Dorsolateral prefrontal cortex (tissue), 122 donors: ENCODE measurements at places on chromosomes 2 and 18.

DNA sequence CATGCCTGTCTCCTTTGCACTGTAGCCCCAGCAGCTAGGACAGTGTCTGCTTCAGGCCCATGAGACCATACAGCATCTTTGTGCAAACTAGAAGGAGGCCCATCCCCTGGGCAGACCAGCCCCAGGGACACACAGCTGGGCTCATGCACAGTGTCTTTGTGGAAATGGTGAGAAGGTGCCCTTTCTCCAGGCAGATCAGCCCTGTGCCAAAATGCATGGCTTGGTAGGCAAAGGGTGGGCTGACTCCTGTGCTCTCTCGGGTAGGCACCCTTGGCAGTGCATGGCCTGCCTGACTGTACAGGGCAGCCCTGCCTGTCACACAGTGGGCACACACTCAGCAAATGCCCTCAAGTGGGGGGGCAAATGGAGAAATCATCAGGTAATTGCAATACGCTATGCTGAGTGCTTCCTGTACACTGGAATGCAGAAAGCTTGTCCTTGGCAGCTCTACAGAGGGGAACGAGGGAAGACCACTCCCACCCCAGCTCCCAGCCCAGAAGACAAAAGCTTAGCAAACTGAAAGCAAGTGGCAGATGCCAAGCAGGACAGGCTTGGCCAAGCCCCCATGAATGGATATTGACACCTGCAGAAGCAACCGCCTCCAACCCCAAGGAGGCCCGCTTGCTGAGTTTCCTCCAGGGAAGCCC, 21.6 kb downstream of the TNS1 start:
- no peak for DNase-seq

DNA sequence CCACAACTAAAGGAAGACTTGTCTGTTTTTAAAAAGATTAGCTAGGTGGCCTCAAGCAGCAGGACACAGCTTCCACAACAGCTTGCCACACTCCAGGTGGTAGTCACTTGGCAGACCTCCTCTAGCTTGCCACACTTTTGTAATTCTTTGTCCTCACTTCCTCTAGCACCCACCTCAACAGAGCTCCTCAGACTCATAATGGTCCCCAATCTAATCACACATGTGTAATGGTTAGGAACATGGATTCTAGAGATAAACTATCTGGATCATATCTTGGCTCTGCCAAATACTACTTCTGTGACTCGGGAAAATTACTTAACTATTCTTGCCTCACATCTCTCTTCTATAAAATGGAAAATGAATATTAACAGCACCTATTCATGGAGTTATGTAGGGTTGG, 3.5 kb downstream of the SNRNP200 start:
- no peak for DNase-seq

- peak; percentile 67 for DNase-seq
These were observed 125.7 kb downstream of the HDAC4 start for GRCh38 chr2:239275044-239275685.

DNA sequence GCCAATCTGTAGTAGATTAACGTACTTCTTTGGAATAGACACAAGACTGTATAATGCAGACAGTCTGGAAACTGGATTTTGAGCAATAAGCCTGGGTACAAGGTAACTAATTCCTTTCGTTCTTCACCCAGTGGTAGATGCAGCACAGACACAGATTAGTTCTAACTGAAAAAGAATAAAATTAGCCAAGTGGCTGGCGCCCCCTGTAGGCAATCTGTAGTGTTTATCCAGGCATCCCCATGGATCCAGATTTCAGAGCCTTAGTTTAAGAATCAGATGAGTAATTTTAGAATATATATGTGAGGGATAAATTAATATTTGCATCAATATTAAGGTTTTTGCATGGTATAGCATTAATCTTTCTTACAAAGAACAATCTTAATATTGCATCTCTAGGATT, 563.9 kb downstream of the DCC start:
- DNase-seq, result peak; percentile 74

DNA sequence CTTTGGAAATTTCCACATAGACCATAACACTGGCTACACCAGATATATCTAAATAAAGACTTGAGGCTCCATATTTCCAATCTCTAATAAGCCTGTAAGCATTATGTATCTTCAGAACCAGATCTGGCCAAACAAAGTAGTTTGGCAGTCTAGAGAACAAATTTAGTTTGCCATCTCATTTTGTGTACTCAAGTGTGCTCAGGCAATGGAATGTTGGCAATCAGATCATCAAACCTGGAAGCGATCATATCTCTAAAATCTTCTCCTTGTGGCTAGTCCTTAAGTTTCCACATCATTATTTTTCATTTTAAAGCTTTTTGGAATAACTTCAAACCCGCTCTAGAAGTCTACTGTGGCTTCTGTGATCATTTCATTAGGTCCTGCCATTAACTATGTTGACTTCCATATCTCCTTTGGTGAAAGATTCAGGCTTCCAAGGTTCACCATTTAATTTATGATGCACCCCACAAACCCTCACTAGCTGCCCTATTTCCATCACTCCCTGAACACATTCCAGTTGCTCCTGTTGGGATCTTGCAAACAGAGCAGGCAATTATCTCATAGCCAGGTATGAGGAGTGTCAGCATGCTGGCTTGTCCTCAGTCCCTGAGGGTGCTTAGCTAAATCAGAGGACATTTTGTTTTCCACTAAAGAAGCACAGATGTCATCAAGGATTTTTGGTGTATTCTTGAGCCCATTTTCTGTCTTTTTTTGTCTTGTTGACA, 46.2 kb downstream of the WDR75 start:
- DNase-seq, result no peak

DNA sequence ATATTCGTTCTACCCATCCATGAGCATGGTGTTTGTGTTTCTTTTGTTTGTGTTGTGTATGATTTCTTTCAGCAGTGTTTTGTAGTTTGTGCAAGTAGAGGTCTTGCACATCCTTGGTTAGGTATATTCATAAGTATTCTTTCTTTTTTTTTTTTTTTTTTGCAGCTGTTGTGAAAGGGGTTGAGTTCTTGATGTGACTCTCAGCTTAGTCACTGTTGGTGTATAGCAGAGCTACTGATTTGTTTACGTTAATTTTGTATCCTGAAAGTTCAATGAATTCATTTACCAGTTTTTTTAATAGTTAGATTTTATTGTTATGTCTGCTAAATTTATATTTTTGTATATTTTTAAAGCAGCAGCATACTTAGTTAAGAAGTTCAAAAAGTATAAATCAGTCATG, 834.4 kb upstream of the NRXN1 start:
- DNase-seq, result no peak
